ENCODE measurements at places on chromosomes 6 and 20.

GRCh38 chr20:9510911-9511310 lies 3.5 kb upstream of the LAMP5 start:
- DNase-seq, result no peak

- DNase-seq, result no peak
These were observed 636.1 kb downstream of the KIF16B start for GRCh38 chr20:15937179-15937578.

DNA sequence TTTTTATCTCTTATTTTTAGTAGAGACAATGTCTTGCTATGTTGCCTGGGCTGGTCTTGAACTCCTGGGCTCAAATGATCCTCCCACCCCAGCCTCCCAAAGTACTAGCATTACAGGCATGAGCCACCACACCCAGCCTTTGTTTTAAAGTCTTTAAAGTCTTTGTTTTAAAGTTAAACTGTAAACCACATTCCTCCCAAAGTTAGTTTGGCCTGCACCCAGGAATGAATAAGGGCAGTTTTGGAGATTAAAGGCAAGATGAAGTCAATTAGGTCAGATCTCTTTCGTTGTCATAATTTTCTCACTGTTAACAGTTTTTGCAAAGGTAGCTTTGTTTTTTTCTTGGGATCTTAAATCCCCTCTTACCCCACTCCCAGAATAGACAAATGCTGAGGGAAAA lies 63.8 kb downstream of the UBR2 start:
- no peak for DNase-seq

DNA sequence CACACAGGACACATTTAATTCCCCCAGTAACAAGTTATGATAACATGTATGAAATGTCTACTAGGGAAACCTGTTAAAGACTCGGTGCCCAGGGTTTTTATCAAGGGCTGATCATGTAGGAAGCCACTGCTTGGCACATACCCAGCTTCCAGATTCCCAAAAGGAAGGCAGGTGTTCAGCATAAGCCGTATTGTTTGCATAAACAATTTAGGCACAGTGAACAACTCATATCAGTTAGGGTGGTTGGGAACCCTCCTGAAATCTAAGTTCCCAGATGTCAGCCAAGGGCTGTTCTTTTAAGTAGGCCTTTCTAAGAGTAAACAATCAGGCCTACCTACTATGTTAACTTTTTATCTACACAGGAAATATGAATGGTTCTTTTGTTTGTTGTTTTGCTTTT lies 74.1 kb downstream of the ASXL1 start:
- DNase-seq, result no peak

DNA sequence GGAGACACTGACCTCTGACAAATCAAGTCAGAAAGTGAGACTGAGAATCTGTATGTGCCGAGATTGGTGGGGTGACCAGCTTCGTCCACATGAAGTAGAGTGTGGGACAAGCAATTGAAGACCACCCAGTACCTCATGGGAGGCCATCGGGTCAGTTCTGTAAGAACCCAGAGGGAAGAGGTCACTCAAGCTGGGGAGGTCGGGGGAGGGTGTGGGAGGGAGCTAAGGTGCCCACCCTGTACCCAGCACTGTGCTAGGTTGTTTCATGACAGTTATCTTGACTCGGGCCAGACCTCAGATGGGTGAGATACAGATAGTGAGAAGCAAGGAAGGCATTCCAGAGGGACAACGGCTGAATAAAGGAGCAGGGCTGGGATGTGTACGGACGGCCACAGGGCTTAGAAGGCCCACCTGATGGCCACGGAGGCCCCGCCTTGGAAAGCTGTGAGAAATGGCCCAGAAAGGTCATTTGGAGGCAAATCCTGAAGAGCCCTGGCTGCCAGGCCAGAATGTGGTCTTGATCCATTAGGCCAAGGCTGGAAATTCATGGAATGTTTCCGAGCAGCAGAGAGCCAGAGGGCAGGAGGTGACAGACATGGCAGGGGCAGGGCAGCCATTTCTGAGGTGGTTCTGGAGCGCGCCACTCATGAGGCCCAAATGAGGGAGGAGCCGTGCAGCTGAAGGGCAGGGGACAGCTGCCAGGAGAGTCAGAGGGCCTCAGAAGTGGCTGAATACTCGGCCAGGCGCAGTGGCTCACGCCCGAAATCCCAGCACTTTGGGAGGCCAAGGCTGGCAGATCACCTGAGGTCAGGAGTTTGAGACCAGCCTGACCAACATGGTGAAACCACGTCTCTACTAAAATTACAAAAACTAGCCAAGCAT lies 7.7 kb downstream of the MMP24OS start:
- DNase-seq, result no peak

GRCh38 chr6:11097476-11097875 lies 3.8 kb downstream of the SMIM13 start:
- no peak for DNase-seq

- no peak for DNase-seq
These were observed 16.4 kb upstream of the MICA start for GRCh38 chr6:31386977-31387376.

DNA sequence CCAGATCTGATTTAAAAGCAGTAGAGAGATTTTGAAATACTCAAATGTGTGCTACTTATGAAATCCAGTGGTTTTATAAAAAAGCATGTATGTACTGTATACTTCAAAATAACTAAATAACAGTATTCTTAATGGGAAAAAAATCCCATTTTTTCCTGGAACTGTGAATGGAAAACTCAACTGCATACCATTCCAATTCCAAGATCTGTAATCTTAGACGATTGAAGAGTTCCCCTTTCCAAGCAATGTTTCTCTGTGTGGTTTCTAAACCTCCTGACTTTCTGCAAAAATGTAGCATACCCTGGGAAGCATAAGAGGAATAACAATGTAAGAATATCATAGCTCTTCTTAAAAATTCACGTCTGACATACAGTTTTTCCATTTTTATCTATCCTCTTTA lies 40.3 kb upstream of the HIVEP2 start:
- no peak for DNase-seq

All from activated CD8-positive, alpha-beta memory T cell treated with anti-CD3 and anti-CD28 coated beads for 4 hours (primary cell).